Transverse colon (tissue), 4 donors: ENCODE measurements at places on chromosomes 4 and X.

DNA sequence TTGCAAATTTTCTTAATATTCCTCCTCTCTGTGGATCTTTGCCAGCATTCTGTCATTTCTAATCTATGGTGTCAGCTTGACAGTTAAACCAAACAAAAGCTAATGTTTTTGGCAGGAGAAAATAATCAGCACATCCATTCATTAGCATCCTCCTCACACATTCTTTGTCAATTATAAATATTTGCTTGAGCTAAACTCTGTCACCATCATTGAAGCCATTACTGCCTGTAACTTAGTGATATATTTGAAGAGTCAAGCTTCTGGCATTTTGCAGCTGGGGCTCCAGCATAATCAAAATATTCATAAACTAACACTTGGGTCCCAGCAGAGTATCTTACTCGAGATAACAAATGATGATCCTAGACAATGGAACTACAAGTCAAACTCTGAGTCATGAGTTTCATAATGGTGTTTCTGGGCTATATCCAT, 126.1 kb downstream of the EIF4E start:
- DNase-seq = no peak

GRCh38 chr4:52657292-52657617, 1.8 kb downstream of the USP46 start:
- DNase-seq = no peak

DNA sequence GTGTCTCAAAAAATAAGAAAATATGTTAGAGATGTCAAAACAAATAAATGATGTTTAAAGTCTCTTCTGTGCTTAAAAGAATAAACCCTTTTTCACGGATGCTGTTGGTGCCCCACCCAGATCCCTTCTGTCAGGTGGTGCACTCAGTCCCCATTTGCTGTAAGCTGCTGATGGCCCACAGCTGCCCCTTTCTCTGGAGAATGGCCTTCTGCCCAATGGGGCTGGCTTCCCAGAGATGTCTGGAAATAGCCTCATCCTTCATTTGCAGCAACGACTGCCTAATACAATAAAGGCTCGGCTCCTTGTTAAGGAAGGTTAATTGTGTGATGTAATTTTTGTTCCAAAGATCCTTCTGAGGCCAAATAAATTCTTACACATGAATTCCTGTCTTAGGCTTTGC, 31.8 kb downstream of the ETNPPL start:
- no peak for DNase-seq

GRCh38 chr4:147163311-147163710, 217.6 kb upstream of the TTC29 start:
- no peak for DNase-seq

DNA sequence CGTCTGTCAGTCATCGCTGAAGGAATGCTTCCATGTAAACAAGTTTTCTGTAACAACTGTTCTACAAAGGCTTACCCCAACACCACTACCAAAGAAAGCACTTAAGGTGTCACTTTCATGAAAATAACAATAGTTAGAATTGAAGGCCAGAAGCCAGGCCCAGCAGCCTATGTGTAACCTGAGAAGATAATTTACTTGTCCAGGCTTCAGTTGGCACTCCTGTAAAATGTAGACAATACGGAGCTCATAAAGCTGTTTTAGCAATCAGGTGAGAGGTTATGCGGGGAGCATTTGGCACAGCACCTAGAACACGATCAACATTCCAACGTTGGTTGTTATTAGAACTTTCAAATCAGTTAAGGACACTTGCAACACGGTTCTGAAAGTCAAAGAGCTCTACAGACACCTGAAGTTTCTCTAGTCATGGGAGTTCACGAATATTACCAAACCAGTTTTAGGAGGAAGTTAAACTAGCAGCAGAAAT, 15.7 kb downstream of the ADGRA3 start:
- DNase-seq = peak; percentile 68

GRCh38 chr4:74456849-74457395, 12.0 kb downstream of the AREG start:
- no peak for DNase-seq

DNA sequence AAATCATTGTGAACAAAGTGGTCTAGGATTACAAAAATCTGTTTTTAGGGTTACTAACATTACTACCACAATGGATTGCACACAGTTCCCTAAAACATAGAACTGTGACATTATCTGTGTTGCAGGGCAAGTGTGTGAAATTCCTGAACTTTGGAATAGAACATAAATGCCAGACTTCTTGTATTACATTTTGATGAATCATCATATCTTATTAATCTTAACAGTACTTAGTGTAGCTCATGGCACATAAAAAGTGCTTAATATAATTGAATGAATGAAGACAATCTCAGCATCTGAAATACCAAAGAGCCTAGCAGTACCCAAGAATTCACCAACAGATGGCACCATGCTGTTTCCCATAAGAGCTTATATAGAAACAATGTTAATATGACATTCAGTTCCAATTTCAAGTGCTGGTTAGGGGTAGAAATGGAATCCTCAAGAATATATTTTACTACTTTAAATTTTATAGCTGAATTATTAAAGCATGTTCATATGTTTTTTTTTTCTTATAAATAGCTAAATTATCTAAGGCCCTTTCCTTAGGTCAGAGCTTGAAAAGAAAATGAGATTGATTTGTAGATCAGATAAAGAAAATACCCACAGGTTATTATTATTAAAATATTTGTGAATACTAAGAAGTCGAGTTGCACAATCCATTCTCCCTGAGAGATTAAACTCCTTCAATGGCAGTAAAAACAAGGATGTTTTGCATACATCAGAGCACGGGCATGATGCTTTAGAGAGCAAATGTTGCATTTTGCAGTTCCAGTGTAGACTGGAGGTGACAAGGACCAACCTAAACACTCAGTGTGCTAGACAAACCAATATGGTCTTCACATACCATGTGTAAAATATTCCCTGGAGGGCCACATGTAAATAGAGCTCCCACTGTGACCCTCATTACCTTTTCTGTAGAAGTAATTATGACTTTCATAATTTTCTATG, 25.7 kb upstream of the SHISA3 start:
- DNase-seq = no peak

DNA sequence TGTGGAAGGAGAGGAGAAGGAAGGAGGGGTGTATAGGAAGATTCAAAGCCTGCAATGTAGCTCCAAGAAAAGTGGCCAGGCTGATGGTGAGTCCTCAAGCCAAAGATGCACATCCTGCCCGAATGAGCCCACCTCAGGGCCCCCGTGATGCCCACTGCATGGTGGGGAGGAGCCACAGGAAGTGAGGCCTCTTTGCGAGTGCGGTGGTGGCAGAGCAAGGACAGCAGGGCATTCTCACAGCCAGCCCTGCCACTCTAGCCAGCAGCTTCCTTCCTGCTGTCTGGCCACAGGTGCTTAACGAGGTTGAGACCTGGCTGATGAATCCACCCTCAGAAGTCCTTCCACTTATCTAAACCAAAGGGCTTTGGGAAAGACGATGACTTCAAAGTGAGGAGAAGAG, 55.8 kb downstream of the BCOR start:
- DNase-seq = no peak

- no peak for DNase-seq
Observed at GRCh38 chr4:144723471-144723870, 77.5 kb downstream of the HHIP start.

GRCh38 chr4:72451349-72451748, 117.7 kb downstream of the ADAMTS3 start:
- no peak for DNase-seq

- no peak for DNase-seq
Observed at GRCh38 chr4:171891038-171891437, 77.8 kb downstream of the GALNTL6 start.

GRCh38 chr4:66691101-66691500, 854.2 kb downstream of the CENPC start:
- DNase-seq = no peak

- DNase-seq = no peak
Observed at GRCh38 chrX:39144323-39144722, 343.1 kb downstream of the MID1IP1 start.

- DNase-seq = no peak
Observed at GRCh38 chr4:6366581-6366980, 96.9 kb downstream of the WFS1 start.

DNA sequence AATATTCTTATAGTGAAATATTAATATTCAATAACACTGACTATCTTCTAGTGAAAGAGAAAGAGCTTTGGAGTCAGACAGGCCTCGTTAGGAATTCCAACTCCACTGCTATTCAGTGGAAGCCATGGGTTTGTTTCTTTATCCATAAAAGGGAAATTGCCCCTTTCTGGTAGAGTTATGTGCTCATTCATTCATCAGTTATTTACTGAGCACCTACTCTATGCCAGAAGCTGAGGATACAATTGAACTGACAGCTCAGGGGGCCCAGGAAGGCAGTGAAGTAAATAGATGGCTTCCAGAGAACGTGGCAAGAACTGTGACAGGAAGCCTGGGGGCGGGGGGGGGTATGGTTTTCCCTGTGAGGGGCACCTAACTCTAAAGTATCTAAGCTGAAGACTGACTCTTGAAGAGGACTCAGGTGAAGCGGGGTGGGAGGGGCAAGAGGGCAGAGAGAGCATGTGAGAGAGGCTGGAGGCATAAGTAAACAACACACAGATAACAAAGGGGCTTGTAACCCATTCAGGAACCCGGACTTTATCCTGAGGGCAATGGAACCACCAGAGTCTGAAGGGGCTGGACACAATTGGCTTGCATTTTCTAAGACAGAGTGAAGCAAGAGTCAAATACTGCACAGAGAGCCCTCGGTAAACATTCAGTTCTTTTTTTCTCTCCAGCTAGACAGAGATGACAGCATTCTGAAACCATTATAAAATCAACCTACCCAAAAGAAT, 20.3 kb downstream of the ANXA5 start:
- no peak for DNase-seq

GRCh38 chrX:5220421-5220820, 1008.2 kb downstream of the NLGN4X start:
- no peak for DNase-seq

DNA sequence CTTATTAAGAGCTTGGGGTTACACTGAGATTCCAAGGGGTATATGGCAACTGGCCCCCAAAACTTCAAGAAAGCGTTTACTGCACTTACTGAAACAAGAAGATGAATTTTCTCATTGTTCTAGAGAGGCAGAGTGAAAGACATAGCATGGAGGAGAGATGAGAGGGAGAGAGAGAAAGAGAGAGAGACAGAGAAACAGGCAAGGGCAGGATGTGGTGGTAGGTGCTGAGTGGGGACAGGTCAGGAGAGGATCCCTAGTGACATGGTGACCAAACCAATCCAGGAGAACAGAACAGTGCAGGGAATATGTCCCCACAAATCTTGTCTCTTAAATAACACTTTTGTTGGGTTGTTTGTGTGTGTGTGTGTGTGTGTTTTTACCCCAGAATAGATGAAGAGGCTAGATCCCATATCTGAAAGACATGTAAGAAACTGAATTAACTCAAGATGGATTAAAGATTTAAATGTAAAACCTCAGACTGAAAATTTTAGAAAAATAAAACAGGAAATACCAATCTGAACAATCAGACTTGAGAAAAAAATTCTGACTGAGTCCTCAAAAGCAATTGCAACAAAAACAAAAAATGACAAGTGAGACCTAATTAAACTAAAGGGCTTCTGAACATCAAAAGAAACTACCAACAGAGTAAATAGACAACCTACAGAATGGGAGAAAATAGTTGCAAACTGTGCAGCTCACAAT, 202.2 kb downstream of the QDPR start:
- DNase-seq = no peak

GRCh38 chrX:103607364-103608305, at the start of gene TCEAL3:
Gene TCEAL3 (plus strand): TSS chrX:103607963. CDS start chrX:103609065, 1,102 bp downstream.
- peak; percentile 51 for DNase-seq

- DNase-seq = no peak
Observed at GRCh38 chrX:47629419-47630200, at the start of gene CFP. Gene CFP (minus strand): TSS chrX:47629930. CDS start chrX:47629844, 86 bp downstream.

GRCh38 chrX:118554511-118554910, 58.9 kb downstream of the DOCK11 start:
- no peak for DNase-seq

- DNase-seq = no peak
Observed at GRCh38 chr4:81599742-81600380, 128.2 kb upstream of the RASGEF1B start.

DNA sequence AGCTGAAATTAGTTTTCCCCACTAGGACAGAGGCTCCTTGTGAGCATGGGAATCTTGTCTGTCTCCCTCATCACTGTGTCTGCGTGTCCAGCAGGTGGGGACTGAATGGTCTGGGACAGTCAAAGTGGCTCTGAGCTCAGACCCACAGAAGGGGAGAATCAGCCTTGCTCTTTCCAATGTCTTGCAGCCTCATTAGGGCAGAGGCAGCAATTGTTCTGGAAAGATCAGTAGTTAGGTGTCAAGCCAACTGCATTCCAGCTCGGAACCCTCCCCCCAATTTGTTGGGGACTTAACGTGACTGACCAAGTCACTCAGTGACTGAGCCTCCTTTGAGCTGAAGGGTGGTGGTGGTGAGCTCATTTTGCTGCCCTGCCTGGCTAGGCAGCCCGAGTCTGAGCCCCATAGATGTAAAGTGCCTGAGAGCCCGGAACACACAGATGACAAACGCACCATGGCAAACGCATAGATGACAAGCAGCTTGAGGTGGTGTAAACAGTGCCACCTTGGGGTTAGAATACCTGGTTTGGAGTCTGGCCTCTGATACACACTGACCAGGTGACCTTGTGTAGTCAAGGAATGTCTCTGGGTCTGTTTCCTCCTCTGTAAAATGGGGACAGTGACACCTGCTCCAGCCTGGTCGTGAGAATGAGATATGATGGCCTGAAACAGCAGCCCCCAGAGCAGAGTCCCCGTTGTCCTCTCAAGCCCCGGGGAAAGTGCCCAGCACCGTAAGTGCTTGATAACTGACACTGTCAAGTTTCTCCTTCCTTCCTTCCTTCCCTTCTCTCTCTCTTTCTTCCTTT, 2.7 kb upstream of the SORCS2 start:
- DNase-seq = no peak

DNA sequence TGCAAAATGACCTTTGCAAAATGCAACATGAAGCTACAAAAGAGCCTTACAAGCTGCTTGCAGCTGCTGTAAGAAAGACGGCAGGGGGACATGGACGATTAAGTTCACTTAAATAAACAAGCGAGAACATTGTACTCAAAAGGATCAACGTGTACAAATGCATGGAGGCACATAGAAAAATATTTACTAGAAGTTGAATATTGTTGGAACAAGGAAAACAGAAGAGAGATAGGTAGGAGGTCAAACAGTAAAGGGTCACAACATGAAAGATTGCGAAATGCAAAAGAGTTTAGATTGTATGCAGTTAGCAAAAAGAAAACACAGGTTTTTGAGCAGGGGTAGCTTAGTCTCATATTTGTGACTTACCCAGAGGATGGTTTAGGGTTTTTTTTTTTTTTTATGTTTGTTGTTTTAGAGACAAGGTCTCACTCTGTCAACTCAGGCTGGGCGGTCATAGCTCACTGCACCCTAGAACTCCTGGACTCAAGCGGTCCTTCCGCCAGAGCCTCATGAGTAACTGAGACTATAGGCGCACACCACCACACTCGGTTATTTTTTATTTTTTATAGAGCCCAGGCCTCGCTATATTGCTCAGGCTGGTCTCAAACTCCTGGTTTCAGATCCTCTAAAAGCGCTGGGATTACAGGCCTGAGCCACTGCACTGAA, 1.4 kb upstream of the PHF8 start:
- no peak for DNase-seq
